Tibial nerve (tissue), 4 donors: ENCODE measurements at places on chromosomes 6 and 20. TPM values are rescaled to one million over a fixed set of nuclear protein-coding genes. Genes with fewer than 3 reads are reported as not detected.

The SYNGAP1 gene
- total RNA-seq, result 24.7 TPM

The OOEP gene
- not detected for total RNA-seq

The SCUBE3 gene
- 0.42 TPM for total RNA-seq

The C6orf120 gene
- 44.2 TPM for total RNA-seq

The RAET1L gene
- total RNA-seq, result not detected

The ZNF318 gene
- total RNA-seq, result 18.4 TPM

The PRR18 gene
- 0.60 TPM for total RNA-seq

The WFDC12 gene
- not detected for total RNA-seq

The ADGRG6 gene
- 36.9 TPM for total RNA-seq

The C20orf144 gene
- not detected for total RNA-seq

The FUCA2 gene
- total RNA-seq, result 49.6 TPM

The TSPO2 gene
- not detected for total RNA-seq

The PREX1 gene
- total RNA-seq, result 30.1 TPM

The CLDN20 gene
- total RNA-seq, result 4.4 TPM

The PKIB gene
- total RNA-seq, result 2.0 TPM

The PPP1R14C gene
- total RNA-seq, result not detected

The CDKAL1 gene
- 19.8 TPM for total RNA-seq

The PACRG gene
- total RNA-seq, result 10.4 TPM

The NKAPL gene
- total RNA-seq, result 1.2 TPM

The TRIM15 gene
- not detected for total RNA-seq

The SPATA25 gene
- 18.3 TPM for total RNA-seq

The NT5E gene
- 27.6 TPM for total RNA-seq

The TDRD6 gene
- total RNA-seq, result 0.60 TPM

The DEF6 gene
- total RNA-seq, result 21.9 TPM

The TBX18 gene
- total RNA-seq, result 50.2 TPM

The RBPJL gene
- 0.44 TPM for total RNA-seq
